ENCODE measurements at places on chromosomes 7 and 10. TPM values are rescaled to one million over a fixed set of nuclear protein-coding genes. Genes with fewer than 3 reads are reported as not detected.

DNA sequence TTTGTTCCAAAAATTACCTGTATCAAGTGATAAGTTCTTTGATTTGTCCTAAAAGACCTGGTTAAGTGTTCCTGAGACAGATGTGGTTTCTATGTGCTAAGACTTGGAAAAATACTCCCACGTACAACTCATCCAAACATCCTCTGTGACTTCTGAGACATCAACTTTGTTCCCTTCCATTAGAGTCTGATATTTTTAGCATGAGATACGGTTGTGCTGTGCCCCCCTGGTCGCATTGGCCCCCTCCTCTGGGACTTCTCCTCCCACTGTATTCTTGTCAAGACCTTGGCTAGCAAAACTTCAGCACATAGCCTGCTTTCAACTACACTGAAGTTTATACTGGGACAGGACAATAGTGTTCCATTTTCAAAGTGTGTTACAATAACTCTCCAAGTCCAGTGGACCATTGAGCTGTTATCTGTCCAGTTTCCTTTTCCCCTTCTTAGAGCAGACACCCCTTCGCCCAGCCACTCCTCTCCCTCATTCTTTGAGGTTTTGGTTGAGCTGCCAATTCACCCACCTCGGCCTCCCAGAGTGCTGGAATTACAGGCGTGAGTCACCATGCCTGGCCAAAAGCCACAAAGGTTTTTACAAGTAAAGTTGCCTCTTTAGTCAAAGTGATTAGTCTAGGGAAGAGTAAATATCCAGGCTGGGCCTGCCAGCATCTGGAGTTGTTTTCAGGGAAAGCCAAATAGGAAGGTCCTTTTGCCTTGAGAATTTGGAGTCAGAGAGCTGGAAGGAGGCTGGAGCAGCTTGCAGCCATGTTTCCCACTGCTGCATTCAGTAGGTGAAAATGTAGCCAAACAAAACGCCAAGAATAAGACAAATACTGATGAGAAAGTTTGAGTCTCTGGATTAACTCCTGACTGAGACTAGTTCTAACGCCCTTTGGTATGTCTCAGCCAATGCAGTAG lies 17.8 kb upstream of the PDLIM1 start:
- peak; percentile 56 for DNase-seq

GRCh38 chr7:90761584-90761983 lies 165.5 kb downstream of the CDK14 start:
- DNase-seq = no peak

DNA sequence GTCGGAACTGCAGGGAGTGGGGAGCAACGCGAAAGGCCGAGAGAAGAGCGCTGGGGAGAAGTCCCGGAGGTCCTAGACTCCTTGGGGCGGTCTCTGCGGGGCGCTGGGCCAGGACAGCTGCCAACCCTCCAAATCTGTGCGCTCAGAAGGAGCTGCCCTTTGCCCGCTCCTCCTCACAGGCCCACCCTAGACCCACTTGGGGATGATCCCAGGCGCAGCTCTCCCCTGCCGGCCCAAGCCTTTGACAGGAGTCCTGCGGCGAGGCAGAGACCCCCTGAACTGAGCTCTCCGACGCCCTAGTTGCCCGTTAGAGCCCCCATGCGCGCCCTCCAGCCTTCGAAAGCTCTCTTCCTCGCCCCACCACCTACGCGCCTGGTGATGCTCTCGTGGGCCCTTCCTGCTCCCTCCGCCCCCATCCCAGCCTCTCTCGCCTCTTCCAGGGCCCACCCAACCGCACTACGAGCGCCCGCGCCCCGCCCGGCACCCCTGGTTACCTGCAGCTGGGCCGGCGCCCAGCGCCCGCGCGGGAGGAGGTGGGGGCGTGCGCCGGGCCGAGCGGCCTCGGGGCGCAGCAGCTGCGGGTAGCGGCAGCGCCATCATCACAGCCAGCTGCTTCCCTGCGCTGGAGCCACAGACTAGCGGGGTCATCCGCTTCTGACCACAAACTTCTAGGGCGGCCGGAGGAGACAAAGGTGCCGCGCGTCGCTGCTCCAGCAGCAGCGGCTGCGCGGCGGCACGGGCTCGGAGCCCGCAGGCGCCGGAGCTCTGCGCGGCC lies 353.4 kb downstream of the DNAJB6 start:
- DNase-seq = no peak

DNA sequence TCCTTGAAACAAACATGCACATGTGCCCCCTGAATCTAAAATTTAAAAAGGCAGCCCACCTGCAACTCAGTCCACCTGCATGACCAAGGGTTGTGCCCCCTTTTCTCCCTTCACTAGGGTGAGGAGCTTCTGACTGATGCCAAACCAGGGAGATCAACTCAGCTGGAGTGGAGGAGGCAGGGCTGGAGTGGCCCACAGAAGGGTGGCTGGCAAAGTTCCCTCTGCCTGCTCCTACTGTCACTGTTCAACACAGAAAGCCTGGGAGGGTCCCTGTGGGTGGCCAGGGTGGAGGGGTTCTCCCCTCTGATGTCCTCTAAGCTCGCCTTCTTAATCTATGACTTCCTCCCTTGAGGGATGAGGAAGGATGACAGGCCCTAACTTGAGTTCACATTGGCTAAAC lies 55.7 kb upstream of the ANTXRL start:
- DNase-seq = no peak

- DNase-seq = no peak
Measured at GRCh38 chr10:133474665-133475424, 21.1 kb downstream of the SCART1 start.

GRCh38 chr10:53256623-53257022 lies 484.0 kb upstream of the MBL2 start:
- no peak for DNase-seq

GRCh38 chr7:151896486-151896885 lies 19.6 kb upstream of the PRKAG2 start:
- DNase-seq = no peak

DNA sequence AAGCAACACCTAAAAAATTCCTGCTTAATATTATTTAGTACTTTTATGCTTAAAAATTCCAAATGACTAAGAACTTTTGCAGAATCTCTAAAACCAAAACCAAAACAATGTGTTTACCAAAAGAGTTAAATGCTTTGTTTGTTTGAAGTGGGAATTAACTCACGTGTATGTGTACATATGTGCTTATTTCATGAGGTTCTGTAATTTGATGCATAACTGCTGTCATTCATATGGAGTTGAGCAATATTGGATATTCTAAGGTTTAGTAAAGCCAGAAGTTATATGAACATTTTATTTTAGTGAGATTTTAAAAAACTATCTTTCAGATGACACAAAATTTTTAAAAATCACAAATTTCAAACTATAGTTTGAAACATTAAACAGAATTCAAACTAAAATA lies 157.1 kb downstream of the PIP4K2A start:
- no peak for DNase-seq

DNA sequence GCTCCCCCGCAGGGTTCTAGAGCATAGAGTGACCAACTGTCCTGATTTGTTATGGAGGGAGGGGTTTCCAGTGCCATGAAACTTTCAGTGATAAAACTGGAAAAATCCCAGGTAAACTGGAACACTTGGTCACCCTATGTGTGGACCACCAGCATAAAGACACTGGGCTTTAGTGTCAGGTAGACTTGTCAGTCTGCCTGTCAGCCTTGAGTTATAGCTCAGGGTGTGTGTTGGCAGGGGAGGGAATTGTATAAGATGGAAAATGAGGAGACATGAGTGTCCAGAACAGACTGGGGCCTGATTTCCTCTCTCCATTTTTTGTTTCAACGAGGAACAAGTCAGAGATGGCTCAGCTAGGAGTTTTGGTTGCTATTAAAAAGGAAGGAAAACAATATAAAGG lies 10.2 kb upstream of the EFCAB10 start:
- no peak for DNase-seq

DNA sequence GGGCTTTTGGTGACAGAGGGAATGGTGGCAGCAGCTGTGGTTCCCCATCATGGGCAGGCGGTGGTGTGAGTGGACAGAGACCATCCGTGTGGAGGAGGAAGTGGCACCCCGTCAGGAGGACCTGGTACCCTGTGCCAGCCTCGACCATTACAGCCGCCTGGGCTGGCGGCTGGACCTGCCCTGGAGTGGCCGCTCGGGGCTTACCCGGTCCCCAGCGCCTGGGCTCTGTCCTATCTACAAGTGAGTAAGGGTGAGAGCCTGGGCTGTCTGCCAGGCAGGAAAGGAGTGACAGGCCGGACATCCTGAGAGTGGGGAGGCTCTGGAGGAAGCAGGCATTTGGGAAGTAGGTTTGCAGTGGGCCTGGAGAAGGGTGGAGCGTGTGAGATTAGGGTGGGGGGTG lies 2.9 kb upstream of the ZNF467 start:
- DNase-seq = peak; percentile 52

DNA sequence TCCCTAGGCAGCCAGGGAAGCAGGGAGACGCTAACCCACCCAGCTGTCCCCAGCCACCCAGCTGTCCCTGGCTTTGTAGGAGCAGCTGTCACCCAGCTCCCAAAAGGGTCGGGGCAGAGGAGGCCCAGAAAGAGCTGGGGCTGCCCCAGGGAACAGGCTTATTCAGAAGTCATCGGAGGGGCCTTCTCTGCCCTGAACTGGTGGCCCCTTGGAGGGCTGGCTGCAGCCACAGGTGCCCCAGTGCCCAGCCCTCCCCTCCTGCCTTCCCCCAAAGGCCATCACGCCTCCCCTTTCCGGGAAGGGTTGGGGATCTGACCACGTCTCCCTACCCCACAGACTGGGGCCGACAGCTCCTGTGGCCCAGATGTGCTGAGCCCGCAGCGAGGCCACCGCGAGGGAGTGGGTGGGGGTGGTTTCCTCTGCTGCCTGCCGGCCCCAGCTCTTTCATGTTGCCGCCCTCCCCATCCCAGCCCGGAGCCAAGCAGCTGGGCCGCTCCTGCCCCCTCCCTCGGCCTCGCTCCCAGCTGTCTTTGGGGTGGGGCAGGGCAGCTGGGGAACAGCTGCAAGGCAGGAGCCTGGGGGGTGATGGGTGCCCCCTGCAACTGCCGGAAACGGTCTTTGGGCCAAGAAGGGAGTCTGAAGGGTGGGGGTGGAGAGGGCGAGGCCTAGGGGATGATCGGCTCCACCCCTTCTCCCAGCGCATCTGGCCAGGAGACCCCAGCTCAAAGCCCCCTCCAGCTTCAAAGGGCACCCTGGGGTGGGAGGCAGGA lies 16.8 kb downstream of the TRIM8 start:
- peak; percentile 81 for DNase-seq

- DNase-seq = no peak
Measured at GRCh38 chr7:81590131-81590530, 179.7 kb downstream of the HGF start.

GRCh38 chr10:36362257-36362656 lies 720.2 kb upstream of the FZD8 start:
- DNase-seq = no peak

GRCh38 chr10:116690356-116691322 lies 51.7 kb downstream of the HSPA12A start:
- peak; percentile 67 for DNase-seq

DNA sequence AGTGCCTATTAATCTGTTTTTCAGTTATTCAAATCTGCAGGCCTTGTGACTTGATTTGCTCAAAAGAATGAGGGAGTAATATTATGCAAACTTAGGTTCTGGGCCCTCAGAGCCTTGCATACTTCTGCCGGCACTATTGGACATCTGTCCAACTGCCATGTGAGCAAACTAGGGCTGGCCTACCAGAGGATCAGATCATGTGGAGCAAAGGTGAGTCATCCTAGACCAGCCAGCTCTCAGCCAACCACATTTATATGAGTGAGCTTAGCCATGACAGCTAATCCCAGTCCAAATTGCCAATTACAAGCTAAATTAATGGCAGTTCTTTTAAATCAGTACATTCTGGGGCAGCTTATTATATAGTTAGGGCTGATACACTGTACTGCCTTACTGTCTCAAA lies 69.6 kb downstream of the SDHAF3 start:
- no peak for DNase-seq

- DNase-seq = no peak
Measured at GRCh38 chr10:2165771-2166460, 428.6 kb upstream of the ADARB2 start.

DNA sequence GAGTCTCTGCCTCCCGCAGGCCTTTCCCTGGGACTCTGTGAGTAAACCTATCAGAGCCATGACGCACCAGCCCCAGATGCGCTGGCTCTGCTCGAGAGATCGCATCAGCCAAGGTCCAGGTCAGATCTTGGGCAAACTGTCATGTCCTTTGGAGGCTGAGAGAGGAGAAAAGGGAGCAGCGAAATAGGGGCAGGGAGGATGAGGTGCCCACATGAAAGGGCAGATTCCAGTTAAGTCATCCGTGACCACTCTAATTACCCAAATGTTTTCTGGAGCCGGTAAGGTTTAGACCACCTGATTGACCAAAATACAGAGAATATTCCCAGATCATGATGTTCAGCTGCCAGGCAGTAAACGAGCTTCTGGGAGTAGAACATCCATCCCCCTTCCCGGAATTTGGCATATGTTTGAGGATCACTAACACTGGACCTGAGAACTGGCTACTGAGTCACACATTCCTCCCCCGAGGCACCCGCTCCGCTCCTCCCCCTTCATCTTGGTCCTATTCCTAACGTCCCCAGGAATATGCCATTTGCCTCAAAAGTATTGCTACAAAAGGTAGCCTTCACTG lies 88.0 kb downstream of the FGFR2 start:
- no peak for DNase-seq

- no peak for DNase-seq
Measured at GRCh38 chr10:131979336-131979735, 2.4 kb downstream of the BNIP3 start.

DNA sequence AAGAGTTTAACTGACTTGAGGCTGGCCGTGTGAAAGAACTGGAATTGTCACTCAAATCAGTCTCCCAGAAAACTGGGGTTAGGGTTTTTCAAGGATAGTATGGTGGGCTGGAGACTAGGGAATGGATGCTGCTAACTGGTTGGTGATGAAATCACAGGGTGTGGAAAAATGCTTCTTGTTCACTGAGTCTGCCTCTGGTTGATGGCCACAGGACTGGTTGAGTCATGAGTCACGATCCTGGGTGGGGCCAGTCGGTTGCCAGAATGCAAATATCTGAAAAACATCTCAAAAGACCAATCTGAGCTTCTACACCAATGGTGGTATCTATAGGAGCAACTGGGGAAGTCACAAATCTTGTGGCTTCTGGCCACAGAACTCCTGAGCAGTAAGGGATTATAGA lies 16.3 kb upstream of the BAMBI start:
- DNase-seq = no peak

- no peak for DNase-seq
Measured at GRCh38 chr10:16814012-16814411, 3.2 kb downstream of the RSU1 start.

- DNase-seq = no peak
Measured at GRCh38 chr7:121081327-121081936, 92.9 kb downstream of the CPED1 start.

- DNase-seq = no peak
Measured at GRCh38 chr10:116792817-116793216, 50.5 kb upstream of the HSPA12A start.

GRCh38 chr10:3020311-3020710 lies 47.0 kb upstream of the PFKP start:
- no peak for DNase-seq

- DNase-seq = no peak
Measured at GRCh38 chr7:92973293-92973731, 136.9 kb upstream of the CDK6 start.

Gene TMEM270
- total RNA-seq = 0.34 TPM

Gene SND1
- 93.6 TPM for total RNA-seq

Gene ATG9B
- total RNA-seq = 0.18 TPM

Gene RBP3
- total RNA-seq = not detected

Gene ZNF804B
- total RNA-seq = not detected

Gene PNLIPRP3
- total RNA-seq = not detected

Gene TMEM209
- 26.1 TPM for total RNA-seq

Gene HOXA7
- total RNA-seq = 0.42 TPM

Gene RASSF4
- total RNA-seq = 21.9 TPM

Gene DDX21
- total RNA-seq = 52.2 TPM

Gene GPC2
- 3.1 TPM for total RNA-seq
